Activated CD4-positive, alpha-beta T cell treated with anti-CD3 and anti-CD28 coated beads for 4 hours (primary cell): ENCODE measurements at places on chromosomes 3 and 15.

DNA sequence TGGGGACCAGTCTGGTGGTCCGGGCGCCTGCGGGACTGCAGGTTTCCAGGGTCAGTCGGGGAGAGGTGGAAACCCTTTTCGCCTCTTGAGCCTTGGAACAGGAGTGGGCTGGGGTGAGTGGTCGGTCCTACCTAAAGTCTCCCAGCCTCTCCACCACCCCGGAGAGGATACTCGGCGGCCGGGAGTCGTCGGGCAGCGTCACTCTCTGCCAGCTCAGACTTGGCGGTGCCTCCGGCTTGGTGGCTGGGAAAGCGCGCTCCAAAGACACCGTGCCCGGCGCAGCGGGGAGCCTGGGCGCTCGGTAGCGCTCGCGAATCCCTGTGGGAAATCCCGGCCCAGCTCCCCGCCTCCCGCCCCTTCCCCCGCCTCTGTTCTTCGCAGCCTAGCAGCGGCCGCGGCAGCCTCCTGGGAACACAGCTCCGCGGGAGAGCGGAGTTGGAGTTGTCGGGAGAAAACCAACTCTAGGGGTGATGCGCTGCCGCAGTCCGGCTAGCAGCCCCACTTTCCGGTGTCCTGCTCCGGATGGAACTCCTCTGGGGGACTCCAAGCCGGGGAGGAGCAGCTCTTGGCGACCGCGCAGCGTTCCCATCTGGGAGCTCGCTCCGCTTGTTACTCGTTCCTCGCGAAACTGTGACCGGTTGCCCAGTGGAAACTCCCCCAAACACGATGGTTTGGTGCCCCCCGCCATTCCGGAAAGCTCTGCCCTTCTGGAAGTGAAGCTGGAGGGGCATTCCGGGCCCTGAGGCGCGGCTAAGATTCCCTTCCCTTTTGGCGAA is 1.4 kb downstream of the EPHB1 start:
- DNase-seq: no peak

DNA sequence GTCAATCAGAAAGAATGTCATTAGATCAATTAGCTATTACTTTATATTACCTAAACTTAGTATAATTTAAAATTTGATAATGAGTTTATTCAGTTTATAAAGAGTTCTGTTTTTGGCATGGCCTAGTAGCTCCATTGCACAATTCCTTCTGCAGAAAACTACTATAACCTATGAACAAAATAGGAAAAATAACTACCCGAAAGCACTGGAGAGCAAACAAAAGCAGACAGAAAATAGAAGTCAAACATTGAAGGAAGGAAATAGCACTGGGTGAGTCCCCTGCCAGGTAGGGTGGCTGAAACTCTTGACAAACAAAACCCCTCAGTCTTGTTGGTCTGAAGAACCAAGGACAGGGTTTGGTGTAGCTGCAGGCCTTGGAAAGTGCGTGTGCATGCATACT is 37.5 kb downstream of the CMC1 start:
- DNase-seq: no peak

DNA sequence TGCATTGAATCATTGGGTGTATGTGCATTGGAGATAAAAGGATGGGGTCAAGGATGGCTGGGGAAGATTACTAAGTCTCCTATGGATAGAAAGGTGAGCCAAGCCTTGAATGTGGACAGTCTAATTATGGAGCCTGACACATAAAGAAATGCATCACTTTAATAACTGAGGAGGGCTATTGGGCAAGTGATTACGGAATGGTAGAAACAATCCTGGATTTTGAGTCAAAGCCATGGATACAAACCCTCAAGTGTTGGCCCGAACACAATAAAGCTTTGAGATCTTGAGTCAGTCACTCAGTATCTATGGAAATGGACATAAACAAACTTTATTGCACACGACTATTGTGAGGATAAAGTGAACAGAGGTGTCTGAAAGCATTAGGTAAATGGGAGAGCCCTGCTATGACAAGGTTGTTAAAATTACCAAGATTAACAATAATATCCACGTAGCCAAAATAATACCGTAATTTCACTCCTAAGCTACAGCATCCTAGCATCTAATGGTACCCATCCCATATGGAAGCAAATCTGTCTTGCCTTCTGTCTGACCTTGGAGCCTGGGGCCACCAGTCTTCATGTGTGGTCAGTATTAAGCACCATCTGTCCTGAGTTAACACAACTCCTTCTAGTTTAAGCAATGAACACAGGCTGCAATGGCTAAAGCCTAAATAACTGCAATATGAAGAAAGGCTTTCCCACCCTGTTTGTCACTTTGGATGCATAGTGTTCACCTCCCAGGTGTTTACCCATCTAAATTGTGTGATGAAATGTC is 136.9 kb upstream of the PRICKLE2 start:
- no peak for DNase-seq

DNA sequence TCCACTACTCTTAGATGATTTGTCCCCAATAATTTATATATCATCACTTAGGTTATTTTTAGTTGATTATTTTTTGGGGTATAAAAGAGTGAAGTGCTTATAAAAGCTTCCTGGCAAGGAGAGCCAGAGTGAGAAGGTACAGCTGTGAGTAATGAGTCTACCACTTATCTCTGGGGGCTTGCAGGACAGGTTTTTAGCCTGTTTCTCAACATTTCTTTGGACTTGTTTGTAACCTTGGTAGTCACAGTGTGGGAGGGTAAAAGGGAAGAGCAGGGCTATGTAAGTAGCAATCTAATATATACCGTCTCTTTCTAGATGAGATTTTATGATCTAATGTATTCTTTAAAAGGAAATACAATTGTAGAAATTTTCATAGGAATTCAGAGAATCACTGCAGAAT is 321.3 kb upstream of the GOLIM4 start:
- DNase-seq: no peak

DNA sequence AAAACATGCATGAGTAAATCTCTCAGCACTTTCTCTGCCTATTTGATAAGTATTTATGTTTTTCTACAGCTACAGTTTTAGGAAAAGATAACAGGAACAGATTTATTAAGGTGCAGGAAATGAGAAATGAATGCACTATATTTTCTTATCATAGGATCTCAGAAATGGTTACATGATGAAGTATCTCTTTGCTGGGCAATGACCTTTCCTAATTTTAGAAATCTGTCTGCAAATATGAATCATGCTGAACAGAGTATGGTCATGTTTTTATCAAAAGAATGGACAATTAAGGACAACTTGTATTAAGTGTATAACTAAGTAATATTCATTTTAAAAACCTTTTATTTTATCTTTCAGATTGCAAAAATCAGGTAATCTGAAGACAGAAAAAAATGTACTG is 53.8 kb upstream of the SPPL2A start:
- no peak for DNase-seq

- DNase-seq: no peak
These were observed 81.8 kb downstream of the WWTR1 start for GRCh38 chr3:149575961-149576564.

GRCh38 chr3:186425788-186426730 is 64.0 kb upstream of the DGKG start:
- no peak for DNase-seq

- DNase-seq: no peak
These were observed 81.5 kb upstream of the KCNMB2 start for GRCh38 chr3:178454726-178455125.

DNA sequence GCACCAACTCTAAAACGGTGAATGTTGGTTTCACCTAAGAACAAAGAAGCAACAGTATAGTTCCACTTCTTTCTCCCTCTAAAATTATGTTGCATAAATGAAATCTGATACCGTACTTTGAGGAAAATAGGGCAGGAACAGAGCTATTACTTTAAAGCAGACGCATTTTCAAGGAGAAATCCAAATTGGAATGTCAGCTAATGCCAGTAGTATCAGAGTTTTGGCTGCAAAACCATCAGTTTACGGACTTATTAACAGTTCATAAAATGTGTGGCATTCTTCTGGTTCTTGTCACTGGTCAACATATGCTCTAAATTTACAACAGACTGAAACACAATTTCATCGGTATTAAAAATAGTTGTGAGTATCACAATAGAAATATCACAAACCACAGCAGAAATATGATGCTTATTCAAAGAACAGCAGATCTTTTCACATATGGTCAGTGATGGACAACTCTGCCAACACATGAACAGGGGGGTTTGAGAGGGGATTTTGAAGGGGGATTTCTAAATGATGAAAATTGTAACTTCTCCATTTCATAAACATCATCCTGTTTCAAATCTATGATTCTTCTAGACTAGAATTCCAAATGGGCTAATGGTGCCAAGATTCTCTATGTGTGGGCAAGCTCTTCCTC is 38.7 kb upstream of the ROBO2 start:
- DNase-seq: no peak

GRCh38 chr15:71357321-71357732 is 242.1 kb downstream of the THSD4 start:
- DNase-seq: no peak

DNA sequence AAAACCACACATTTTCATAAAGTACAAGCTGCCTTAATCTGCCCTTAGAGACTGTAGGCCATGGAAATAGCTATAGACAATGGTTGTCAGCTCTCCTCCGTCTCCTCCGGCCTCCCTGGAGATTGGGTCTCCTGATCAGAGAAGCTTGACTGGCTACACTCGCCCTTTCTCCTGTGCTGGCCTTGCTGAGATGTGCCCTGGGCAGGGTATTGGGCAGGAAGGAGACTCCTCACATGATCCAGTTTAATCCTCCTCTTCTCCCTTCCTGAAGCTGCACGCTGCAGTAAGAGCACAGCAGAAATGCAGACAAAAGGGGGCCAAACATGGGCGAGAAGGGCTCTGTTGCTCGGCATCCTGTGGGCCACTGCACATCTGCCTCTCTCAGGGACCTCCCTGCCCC is at the start of gene SLC24A5:
Gene SLC24A5, plus strand, starts transcription at position 246 of the 400 bp plus-strand sequence. Its CDS starts 55 bp downstream, at position 301.
- DNase-seq: no peak

GRCh38 chr15:76285241-76285825 is 25.9 kb downstream of the ETFA start:
- no peak for DNase-seq

DNA sequence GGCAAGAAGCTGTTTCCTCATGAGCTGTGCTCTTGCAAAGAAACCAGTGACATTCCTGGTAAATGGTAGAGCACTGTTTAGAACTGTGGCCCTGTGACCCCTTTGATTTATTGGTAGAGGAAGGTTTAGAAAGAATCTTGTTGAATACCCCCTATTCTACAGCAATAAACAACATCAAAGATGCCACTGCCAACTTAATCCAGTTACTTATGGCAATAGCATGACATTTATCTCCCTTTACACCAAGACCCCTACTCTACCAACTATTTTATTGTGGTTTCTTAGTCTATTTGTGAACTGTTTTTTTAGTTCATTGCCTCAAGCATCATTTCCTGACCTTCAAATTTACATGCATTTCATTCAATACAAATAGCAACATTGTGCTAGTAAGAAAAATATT is 288.6 kb downstream of the EPHA3 start:
- no peak for DNase-seq

- no peak for DNase-seq
These were observed 83.1 kb upstream of the VEPH1 start for GRCh38 chr3:157586293-157586692.

GRCh38 chr15:62881056-62881455 is 161.5 kb upstream of the TPM1 start:
- DNase-seq: no peak

- no peak for DNase-seq
These were observed 1155.5 kb downstream of the TBL1XR1 start for GRCh38 chr3:176041812-176042211.

DNA sequence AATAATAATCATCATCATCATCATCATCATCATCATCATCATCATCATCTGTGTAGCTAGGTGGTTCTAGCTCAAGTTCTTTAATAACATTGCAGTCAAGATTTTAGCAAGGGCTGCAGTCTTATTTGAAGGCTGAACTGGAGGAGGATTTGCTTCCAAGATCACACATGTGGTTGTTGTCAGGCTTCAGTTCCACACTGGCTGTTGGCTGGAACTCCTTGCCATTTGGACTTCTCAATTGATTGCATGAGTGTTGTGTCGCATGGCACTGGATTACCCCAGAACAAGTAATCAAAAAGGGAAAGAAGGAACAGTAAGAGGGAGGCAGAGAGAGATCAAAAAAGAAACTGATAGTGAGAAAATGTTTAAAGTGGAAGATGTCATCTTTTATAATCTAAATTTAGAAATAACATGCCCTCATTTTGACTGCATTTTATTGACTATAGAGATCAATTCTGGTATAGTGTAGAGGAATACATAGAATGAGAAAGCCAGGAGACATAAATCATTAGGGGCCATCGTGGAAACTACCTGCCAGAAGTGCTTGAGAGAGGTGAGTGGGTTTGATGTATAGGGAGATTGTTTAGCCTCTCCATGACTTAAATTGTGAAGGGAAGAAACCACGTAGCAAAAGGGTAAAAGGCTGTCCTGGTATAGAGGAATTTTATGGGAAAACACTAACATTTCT is 346.6 kb upstream of the RBMS3 start:
- no peak for DNase-seq

DNA sequence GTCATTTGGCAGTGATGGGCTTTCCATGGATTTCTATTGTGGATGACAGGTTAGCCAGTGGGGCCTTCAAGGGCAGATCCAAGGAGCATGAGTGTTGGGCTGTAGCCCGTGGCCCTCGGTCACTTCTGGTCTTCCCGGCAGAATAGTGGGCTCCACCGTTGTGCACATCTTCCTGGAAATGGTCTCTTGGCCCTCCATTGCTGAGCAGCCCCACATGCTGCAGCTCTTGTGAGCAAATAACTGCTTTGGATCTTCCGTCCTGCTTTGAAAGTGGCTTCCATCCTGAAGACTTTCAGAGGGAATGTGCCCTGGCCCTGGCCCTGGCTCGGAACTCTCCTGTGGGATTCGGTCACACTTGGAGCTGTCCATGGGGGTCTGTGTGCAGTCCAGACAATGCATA is 102.8 kb downstream of the SNRPN start:
- DNase-seq: no peak

GRCh38 chr15:94844538-94845389 is 613.4 kb downstream of the MCTP2 start:
- no peak for DNase-seq

DNA sequence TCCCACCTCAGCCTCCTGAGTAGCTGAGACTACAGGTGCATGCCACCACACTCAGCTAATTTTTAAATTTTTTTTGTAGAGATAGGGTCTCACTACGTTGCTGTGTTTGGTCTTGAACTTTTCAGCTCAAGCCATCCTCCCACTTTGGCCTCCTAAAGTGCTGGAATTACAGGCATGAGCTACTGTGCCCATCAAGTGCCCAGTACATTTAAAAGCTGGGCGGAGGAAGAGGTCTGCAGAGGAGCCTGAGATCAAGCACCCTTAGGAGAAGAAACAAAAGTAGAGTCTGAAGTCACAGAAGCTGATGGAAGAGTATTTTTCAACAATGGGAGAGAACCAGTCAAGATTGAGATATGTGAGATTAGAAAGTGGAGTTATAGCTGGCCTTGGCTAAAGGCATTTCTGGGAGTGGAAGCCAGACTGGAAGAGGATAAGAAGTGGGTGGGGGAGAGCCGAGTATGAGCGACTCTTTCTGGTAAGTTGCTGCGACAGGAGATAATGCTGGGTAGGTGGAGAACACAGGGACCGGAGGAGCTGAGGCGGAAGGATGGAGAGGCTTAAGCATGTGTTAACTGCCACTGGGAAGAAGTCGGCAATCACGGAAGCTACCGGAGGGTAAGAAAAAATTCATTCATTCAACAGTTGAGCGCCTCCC is 782 bp upstream of the IREB2 start:
- DNase-seq: no peak

GRCh38 chr3:137796993-137797392 is 32.9 kb downstream of the SOX14 start:
- no peak for DNase-seq

GRCh38 chr3:149174901-149175300 is 45.5 kb downstream of the HPS3 start:
- no peak for DNase-seq
